MV-4-11 (cell line): ENCODE measurements at places on chromosomes 4 and X.

DNA sequence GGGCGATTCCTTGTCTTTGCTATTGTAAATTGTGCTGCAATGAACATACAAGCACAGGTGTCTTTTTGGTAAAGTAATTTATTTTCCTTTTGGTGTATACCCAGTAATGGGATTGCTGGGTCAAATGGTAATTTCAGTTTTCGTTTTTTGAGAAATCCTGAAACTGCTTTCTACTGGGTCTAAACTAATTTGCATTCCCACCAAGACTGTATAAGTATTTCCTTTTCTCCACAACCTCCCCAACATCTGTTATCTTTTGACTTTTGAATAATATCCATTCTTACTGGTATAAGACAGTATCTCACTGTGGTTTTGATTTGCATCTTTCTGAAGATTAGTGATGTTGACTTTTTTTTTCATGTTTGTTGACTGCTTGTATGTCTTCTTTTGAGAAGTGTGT is 2506.0 kb downstream of the PCDH7 start:
- no peak for DNase-seq

DNA sequence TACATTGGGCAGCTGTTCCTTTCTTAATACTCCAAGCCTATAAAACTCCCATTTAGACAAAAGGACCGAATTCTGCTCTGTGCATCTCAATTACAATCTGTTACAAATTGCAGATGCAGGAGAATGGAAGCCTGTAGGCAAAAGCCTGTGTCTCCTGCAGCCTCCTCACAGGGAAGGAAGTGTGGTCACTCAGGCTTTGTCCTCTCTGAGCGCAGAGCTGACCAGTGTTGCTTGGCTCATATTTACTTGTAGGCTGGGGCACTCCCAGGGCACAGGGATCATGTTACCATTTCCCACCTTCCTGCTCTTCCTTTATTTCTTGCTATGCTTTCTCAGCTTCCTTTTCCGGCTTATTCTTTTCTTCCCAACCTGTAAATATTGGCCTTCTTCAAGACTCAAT is 15.7 kb downstream of the SUPT20HL2 start:
- no peak for DNase-seq

DNA sequence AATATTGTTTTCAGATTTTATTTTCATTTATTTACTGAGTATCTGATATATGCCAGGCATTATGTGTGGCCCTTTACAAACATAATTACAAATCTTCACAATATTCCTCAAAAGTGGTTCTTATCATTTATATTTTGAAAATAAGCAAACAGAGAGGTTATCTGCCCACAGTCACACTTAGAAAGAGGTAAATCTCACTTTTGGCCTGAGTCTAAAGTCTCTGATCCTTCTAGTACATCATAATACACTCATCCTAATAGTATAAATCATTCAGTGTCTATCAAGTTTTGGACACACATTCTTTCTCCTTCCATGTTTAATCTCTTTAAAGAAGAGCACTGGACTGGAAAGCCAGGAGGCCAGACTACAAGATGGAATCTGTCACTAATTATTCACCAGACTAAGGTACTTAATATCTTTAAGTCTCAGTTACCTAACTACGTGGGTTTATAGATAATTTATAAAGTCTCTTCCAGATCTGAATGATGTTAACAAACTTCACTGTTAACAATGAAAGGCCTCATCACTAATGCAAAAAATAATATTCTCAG is 281.3 kb downstream of the PPP3CA start:
- no peak for DNase-seq

- DNase-seq: no peak
Observed at GRCh38 chrX:17376431-17377077, 1.6 kb downstream of the NHS start.

DNA sequence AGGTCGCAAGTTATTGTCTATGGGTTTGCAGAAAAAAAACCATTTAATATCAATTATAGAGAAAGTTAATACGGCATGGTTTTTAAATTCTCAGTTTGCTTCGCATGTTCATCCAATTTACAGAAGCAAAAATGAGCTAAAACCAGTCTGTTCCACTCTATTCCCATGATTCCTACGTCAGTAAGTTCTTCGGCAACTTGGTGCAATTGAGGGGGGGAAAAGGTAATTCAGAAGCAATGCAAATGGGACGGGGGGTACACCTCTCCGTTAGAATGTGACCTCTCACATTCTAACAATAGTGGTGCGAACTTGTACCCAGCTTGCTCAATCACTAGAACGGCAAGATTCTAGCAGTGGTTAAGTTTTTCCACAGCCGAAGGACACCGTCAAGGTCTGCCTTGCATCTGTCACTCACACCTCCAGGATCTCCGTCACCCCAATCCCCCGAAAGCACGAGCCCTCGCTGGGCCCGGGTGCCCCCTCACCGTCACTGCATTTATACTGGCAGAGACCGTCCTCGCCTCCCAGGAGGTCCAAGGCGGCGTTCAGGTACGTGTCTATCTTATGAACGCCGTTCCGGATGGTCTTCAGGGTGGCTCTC is 653 bp downstream of the PLA2G12A start:
- no peak for DNase-seq

- no peak for DNase-seq
Observed at GRCh38 chr4:136634121-136634520, 898.2 kb downstream of the PCDH18 start.

GRCh38 chr4:164761241-164761640 is 7.3 kb downstream of the SMIM31 start:
- no peak for DNase-seq

DNA sequence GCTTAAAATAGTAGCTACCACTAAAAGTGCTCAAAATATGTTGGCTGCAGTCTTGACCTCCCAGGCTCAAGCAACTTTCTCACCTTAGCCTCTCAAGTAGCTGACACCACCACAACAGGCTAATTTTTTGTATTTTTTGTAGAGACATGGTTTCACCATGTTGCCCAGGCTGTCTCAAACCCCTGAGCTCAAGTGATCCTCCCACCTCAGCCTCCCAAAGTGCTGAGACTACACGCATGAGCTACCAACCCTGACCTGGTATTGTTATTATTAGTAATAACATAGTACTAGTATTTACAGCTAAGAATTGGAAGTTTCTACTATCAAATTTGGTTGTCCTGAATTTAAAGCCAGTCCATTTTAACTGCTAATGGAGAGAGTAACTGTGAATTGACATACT is 18.0 kb downstream of the STAP1 start:
- DNase-seq: no peak

GRCh38 chr4:175930471-175930870 is 118.4 kb upstream of the GPM6A start:
- DNase-seq: no peak

- DNase-seq: no peak
Observed at GRCh38 chrX:118179718-118180117, 63.1 kb upstream of the KLHL13 start.

DNA sequence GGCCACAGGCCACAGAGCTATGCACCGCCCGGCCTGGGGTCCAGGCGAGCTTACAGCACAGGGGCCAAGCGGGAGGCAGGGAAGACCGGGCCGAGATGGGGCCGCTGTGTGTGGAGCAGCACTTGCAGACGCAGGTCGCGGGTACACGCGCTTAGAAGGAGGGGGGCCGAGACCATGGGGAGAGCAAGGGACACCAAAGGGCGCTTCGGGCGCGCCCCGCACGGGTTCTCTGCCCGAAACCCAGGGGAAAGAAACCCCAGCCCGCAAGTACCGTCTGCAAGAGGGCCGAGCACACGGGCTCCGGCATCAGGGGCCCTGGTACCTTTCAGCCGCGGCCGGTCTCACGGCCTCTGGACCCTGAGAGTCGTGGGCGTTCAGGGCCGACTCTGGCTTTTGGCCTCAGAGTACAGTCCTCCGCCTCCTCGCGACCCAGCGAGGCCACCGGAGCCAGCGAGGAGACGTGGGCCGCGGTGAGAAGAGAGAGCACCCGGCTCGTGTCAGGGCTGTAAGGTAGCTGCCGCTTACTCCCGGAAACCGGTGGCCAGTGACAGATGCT is 342 bp downstream of the EOLA2 start:
- no peak for DNase-seq

GRCh38 chr4:183078634-183079033 is 20.4 kb upstream of the WWC2 start:
- no peak for DNase-seq

DNA sequence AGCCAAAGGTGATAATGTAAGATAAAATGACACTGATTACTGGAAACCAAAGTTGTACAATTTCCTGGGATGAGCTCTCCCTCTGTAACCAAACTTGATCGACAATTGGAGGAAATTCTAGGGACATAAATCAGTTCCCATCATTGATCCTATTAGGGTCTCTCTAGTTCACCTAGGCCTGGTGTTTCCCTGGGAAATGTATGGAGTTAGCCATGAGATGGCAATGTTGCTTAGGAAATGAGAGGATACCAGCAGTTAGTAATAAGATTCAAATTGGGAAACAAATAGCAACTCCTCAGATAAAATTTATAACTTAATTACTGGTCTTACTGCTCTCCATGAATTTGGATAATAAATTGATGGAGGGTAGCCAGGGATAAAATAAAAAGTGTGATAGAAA is 52.2 kb downstream of the SPATA18 start:
- peak; percentile 10 for DNase-seq

GRCh38 chr4:94635177-94635576 is 122.6 kb upstream of the BMPR1B start:
- DNase-seq: peak; percentile 1

DNA sequence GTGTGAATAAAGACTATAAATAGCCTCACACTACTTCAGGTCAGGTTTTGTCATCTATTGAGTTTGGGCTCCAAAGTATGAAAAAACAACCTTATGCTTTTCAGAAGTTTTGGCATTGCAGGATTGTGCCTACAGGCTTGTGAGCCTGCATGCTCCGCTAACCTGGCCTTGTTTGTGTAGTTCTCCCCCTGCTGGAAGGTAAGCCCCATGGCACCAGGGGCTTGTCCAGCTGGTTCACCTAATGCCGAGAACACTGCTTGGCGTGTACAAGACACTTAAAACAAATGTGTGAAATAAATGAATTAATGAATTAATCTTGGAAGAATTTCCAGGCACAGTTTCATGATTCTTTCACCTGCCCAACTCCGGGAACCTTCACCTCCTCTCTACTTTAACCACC is 1.8 kb upstream of the HSD17B10 start:
- DNase-seq: peak; percentile 56

- no peak for DNase-seq
Observed at GRCh38 chrX:153565996-153566580, 32.9 kb downstream of the CCNQ start.

- DNase-seq: no peak
Observed at GRCh38 chrX:13760426-13760825, 25.9 kb downstream of the OFD1 start.

DNA sequence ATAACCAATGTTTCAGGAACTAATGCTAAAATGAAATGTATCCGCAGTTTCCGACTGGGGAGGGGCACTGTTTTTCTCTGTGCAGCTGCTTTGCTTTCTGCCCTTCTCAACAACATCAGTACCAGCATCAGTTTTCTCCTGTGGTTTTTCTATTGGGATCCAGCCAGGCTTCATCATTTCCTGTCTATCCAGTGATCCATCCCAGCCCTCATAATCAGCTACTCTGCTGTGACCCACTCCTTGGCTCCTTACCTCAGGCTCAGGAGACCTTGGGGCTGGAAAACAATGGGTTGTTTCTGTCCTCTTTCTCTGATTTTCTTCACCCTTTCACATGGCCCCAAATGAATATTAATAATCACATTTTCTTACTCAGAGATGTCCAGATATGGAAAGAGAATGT is 222.2 kb upstream of the DKK2 start:
- no peak for DNase-seq

- DNase-seq: no peak
Observed at GRCh38 chrX:24482823-24483415, 17.8 kb downstream of the PDK3 start.

- DNase-seq: no peak
Observed at GRCh38 chr4:128285085-128285997, 2.3 kb downstream of the PGRMC2 start.

DNA sequence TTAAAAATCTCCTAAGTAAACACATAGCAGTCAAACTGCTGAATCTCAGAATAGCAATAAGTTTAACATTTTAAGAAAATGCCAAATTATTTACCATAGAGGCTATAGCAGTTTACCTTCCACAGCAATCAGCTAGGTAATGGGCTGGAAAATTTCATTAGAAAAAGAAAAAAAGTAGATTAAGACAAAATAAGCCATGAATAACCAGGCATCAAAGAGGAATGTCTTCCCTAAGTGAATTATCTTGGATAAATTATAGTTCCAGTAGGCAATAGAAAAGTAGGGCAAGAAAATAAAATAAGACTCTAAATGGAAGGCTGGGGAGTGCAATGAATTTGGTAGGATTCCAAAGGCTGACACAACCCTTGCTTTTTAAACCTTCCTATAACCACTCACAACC is 722.8 kb downstream of the TRAM1L1 start:
- no peak for DNase-seq

- DNase-seq: no peak
Observed at GRCh38 chr4:109266236-109266635, 36.2 kb downstream of the COL25A1 start.

DNA sequence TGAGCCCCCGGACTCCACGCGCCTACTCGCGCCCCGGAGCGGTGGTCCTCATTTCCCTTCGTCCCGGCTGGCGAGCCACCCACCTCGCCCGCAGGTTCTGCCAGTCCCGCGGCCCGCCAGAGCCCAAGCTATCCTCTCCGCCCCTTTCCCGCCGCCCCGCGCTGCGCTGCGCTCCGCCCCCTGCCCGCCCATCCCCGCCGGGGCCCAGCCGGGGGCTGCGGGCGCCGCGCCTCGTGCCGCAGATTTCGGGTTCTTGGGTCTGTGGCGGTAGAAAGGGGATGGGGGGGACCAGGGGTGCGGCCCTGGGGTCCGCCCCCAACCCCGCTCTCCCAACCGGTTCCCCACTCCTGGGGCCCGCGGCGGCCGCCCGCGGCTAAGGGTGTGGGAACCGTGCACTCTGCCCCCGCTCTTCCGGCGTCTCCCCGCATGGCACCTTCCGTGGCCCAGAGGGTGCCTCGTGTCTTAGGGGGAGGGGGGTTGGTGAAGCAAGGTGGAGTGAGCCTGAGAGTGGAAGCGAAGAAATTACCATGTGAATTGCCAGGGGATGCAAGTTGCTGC is 650.8 kb upstream of the DIPK2B start:
- no peak for DNase-seq

DNA sequence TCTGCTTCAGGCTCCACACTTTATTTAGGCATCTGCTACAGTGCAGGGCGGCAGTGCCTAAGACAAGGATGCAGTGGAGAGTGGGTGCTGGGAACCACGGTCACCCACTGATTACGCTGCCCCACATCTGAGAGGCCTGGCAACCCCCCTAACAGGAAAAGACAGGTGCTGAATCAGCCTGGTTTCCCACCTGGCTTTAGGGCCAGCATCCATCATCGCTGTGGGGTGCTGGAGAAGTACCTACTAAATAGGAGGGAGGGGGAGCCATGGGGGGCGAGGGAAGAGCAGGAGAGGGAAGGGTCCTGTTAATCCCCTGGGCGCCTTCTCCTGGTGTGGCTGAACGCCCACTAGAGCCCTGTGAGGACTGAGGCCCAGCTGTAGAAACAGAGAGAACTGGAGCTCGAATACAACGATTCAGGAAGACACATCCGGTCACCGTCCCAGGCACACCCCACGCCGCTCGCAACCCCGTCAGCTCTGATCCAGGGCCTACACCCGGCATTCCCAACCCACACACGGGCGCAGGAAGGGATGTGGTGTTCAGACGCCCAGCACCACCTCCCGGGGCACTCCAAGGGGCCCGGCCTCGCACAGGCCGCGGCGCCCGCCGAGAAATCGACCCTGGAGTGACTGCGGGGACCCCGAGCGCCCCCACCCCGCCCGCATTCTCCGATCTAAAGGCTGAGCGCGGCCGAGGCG is 554 bp downstream of the DCTD start:
- peak; percentile 26 for DNase-seq

GRCh38 chr4:8341691-8342090 is 72.1 kb downstream of the HTRA3 start:
- DNase-seq: no peak
